ENCODE measurements at places on chromosomes 6 and 20.

DNA sequence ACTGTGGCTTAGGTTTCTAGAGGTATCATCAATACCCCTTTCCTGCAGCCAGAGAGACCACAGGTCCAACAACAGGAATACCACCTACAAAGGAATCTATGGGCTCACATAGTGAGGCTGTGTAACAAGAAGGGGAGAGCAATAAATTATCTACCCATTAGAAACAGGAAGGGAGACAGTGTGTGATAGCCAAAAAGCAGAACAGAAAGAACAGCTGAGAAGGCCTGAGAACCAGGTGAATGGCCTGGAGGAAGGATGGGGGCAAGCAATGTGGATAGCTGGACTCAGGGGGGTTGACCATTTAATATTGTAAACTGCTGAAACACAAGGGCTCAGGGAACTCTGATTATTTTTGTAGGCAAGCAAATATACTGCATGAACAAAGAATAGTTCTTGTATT, 628.2 kb downstream of the COL12A1 start:
- no peak for DNase-seq

GRCh38 chr6:414447-414846, 22.9 kb downstream of the IRF4 start:
- DNase-seq, result no peak

GRCh38 chr6:25971187-25971821, 8.7 kb downstream of the TRIM38 start:
- DNase-seq, result no peak

GRCh38 chr6:136757150-136757549, 35.1 kb downstream of the MAP3K5 start:
- DNase-seq, result no peak

All from neural progenitor cell (in vitro differentiated cells).